ENCODE measurements at places on chromosomes 1 and 21.

- no peak for DNase-seq
These were observed 12.0 kb downstream of the HMGB4 start for GRCh38 chr1:33875862-33876261.

GRCh38 chr21:37554661-37555379, 188.2 kb downstream of the DYRK1A start:
- no peak for DNase-seq

- DNase-seq, result no peak
These were observed 35.4 kb upstream of the ZNF281 start for GRCh38 chr1:200445213-200445612.

GRCh38 chr21:33667636-33668035, 25.3 kb downstream of the ITSN1 start:
- no peak for DNase-seq

- DNase-seq, result no peak
These were observed 144.1 kb downstream of the TRABD2B start for GRCh38 chr1:47853059-47853458.

- no peak for DNase-seq
These were observed 11.3 kb downstream of the SLC19A2 start for GRCh38 chr1:169474302-169474995.

GRCh38 chr1:53156783-53157182, 14.3 kb upstream of the SLC1A7 start:
- no peak for DNase-seq

GRCh38 chr1:197903196-197903514, 725 bp downstream of the C1orf53 start:
- DNase-seq, result no peak

- DNase-seq, result no peak
These were observed 7.6 kb downstream of the ZBTB48 start for GRCh38 chr1:6587261-6588005.

DNA sequence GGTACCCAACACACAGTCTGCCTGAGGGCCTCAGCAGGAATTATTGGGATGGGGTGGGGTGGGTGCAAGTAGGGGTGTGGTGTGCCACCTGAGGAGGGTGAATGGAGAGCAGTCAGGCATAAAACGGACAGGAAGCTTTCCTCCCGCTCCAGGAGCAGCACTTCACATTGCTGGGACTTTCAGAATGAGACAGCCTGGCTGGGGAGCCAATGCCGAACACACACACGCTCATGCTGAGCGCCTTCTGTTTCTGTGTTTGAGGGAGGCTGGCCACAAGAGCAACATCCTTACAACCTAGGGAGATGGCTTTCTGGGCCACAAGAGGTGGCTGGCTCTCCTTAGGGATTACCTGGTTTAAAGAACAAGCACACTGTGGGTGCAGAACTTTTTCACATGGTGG, 98.0 kb downstream of the LAMC2 start:
- no peak for DNase-seq

DNA sequence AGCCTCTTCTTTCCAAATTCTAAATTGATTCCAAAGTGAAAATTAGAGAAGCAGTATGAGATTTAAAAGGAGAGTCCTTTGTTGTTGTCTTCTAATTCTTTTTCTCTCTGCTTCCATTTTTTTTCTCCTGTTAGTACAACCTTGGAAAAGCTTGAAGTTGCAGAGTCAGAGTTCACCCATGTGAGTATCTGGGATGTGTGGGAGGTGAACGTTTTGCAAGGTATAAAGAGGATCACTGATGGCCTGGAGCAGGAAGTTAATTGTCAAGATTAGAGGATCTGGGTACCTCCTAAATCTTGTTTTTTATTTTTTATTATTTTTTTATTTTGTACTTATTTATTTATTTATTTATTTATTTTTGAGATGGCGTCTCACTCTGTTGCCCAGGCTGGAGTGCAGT, 7.7 kb upstream of the PSMD4 start:
- no peak for DNase-seq

DNA sequence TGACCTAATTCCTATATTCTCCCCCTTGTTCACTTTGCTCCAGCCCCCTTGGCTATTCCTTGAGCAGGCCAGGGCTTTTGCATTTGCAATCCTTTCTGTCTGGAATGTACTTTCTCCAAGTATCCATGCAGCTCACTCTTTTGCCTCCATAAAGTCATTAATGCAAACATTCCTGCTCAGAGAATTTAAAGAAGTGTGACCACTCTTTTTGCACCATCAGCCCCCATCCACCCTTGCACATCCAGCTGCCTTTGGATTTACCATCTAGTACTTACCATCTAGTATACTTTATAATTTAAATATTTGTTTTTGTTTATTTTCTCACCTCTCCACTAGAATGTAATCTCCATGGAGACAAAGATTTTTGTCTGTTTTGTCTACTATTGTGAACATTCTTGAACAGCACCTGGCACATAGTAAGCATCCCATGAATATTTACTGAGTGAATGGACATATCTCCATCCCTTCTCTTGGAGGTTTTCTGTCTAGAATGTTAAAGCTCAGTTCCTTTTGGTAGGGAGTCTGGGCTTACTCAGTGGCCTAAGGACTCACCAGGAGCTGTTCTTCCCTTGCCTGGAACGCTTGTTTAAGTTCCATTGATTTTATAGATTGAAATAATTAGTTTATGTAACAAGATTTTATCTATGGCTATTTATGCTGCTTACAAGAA, 22.6 kb downstream of the SLAMF6 start:
- DNase-seq, result no peak

- no peak for DNase-seq
These were observed 30.1 kb downstream of the C1orf21 start for GRCh38 chr1:184416946-184417345.

- DNase-seq, result no peak
These were observed 48.9 kb upstream of the LEPR start for GRCh38 chr1:65371544-65371943.

- no peak for DNase-seq
These were observed 6.0 kb upstream of the ACTRT2 start for GRCh38 chr1:3015269-3015635.

- DNase-seq, result peak; percentile 8
These were observed 34.3 kb upstream of the TTC4 start for GRCh38 chr1:54681358-54681757.

DNA sequence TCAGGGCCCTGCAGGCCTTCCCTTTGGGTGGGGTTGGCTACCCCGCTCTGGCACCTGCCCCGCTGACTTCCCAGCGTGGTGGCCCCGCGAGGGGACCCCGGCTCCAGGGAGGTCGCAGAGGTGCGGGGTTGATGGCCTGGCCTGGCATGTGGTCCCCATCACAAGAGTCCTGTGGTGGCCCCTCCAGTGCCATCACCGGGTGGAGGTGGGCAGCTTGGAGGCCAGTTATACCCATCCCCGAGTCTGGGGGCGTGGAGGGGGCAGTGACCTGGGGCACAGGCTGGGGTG, 26.8 kb downstream of the PRMT2 start:
- DNase-seq, result no peak

All from urinary bladder (tissue), 4 donors.